A549 treated with Hydrocortisone at 1 μM for 4 hours (cell line): ENCODE measurements at places on chromosomes 5 and 9. TPM values are rescaled to one million over a fixed set of nuclear protein-coding genes. Genes with fewer than 3 reads are reported as not detected.

CBY3 gene
- not detected in 5 replicates for total RNA-seq

C9 gene
- total RNA-seq: not detected in 5 replicates

SPATA31D4 gene
- not detected in 5 replicates for total RNA-seq

PCDHAC2 gene
- total RNA-seq: 3.3 to 4.9 TPM (median 3.7 TPM) in 5 replicates

SLC6A7 gene
- total RNA-seq: 0.02 TPM in 1 of 5 replicates, not detected in the others
